SIG-M5 (cell line): ENCODE measurements at places on chromosomes 4 and X.

DNA sequence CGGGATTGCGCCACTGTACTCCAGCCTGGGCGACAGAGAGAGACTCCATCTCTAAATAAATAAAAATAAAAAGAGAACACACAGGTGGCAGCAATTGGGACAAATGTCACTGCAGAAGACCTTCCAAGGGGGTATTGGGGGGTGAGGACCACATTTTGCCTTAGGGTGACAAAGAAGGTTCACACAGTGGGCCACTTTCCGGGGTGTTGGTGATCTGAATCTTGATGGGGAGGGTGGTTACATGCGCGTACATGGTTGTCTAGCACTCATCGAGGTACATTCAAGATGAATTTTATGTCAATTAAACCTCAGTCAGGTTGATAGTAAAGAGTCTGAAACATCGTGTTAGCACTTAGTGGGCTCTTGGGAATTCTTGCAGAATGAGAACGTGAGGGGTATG is 20.5 kb upstream of the TMSB4X start:
- DNase-seq, result no peak

DNA sequence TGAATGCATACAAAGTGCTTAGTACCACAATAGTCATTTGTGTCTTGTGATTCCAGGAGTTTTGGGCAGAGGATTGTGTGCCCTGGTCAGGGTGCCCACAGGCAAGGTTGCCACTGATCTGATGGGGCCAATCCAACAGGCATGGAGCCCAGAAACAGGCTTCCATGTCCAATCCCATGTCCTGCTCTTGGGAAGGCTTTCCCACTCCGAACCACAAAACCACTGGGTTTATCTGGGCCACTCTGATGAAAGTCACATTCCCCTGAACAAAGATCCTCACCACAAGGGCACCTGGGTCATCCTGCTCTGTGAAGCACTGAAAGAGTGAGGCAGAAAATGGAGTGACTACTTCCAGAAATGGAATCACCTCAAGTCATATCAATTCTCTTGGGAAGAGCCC is 96.9 kb downstream of the MAMLD1 start:
- no peak for DNase-seq

GRCh38 chrX:35006361-35006760 is 63.8 kb downstream of the FAM47B start:
- no peak for DNase-seq

DNA sequence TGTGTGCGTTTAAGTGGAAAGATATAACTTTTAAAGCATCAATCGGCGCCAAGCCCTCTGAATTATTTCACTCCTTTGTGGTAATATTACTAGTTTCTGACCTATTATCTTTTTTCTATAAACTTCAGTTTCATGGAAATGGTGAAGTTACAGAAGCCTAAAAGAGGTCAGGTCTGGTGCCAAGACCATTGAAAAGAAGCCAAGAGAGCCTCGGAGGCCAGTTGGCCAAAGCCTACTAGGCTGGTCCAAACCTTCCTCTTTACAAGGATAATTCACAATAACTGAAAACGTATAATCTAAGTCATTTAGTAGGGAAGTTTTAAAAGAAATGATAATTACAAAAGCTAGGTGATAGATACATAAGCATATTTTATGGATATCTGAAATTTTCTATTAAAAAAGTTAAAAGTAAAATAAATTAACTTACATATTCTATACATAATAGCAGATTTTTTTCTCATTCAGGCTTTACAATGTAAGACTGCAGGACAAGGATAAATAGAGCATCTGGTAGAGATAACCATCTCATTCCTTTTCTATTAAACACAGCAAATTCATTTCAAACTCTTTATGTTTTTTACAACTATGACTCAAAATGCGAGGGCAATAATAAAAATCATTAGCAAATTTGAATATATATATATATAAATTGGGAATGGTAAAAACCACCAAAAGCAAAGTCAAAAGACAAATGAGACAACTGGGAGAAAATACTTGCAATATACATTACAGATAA is 49.2 kb downstream of the WDFY3 start:
- DNase-seq, result no peak

GRCh38 chrX:19343085-19343534 is 617 bp upstream of the PDHA1 start:
- no peak for DNase-seq

- no peak for DNase-seq
Observed at GRCh38 chr4:150217192-150217591, 138.9 kb downstream of the DCLK2 start.

- DNase-seq, result no peak
Observed at GRCh38 chrX:1453395-1453783, 680 bp upstream of the ASMTL start.

DNA sequence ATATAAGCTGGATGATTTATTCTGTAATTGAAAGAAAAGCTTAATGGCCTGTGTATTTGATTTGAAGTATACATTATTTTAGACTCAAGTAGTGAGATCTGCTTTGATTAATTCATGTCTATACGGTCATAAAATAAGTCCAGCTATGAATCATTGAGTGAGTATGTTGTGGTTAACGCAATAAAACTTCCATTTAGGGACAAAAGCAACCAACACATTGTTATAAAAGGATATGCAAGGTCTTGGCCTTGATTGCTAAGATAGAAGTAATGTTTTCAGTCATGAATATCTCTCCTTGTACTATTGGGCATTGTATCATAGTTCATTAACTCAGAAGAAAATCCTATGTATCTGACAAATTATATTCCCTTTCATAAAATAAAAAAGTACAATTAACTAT is 162.1 kb downstream of the EPHA5 start:
- no peak for DNase-seq
